ENCODE measurements at places on chromosomes 13 and 19.

DNA sequence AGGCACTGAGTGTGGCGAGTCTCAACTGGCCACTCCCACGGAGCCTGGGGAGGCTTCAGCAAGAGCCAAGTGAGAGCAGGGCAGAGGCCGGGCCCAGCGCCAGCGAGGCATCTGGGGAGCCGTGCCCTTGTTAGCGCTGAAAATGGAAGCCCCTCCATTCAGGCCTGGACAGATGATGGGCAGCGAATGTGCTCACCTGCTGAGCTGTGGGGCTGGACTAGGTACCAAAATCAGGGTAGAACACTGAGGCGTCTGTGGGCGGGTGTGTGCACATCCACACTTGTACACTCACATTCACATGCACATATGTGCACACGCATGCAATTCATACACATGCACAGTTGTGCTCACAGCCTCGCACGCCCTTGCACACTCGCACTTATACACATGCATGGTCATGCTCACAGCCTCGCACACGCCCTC lies 20.7 kb downstream of the NAXD start:
- no peak for DNase-seq

- peak; percentile 1 for DNase-seq
Measured at GRCh38 chr13:35978607-35979316, 152.4 kb downstream of the DCLK1 start.

GRCh38 chr13:111922086-111922485 lies 144.9 kb upstream of the SOX1 start:
- no peak for DNase-seq

DNA sequence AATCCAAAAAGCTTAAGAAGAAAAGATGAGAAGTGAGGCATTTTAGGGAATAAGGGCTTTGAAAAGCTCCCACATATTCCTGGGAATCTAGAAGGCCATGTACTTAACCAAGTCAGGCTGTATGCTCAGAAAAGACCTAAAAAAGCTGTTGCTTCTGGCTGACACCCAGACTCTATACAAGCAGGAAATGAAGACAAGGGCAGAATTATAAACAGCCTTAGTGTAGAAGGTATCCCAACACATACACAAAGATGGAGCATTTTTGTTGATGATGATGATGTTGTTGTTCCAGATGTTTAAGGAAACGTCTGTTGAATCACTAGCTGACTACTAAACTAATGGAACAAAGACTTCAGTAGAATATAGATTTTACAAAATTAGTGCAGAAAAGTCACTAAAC lies 26.1 kb upstream of the N4BP2L1 start:
- no peak for DNase-seq

GRCh38 chr19:11142528-11143171 lies 12.9 kb downstream of the SPC24 start:
- no peak for DNase-seq

- no peak for DNase-seq
Measured at GRCh38 chr13:113220141-113220598, 10.8 kb downstream of the CUL4A start.

GRCh38 chr19:30135797-30136196 lies 193.8 kb downstream of the URI1 start:
- DNase-seq = no peak

GRCh38 chr19:2312820-2313501 lies 5.0 kb upstream of the LINGO3 start:
- no peak for DNase-seq

- no peak for DNase-seq
Measured at GRCh38 chr19:54432144-54432738, 16.8 kb upstream of the LENG8 start.

- DNase-seq = no peak
Measured at GRCh38 chr13:49265822-49266221, 18.1 kb downstream of the CDADC1 start.

- DNase-seq = no peak
Measured at GRCh38 chr13:77521194-77521593, 14.3 kb upstream of the SCEL start.

- DNase-seq = no peak
Measured at GRCh38 chr19:41515015-41515652, 60.8 kb upstream of the CEACAM21 start.

- DNase-seq = no peak
Measured at GRCh38 chr19:50969413-50969760, at the start of gene KLK6. Gene KLK6 (minus strand): TSS chr19:50969591. CDS start chr19:50968104, 1,487 bp downstream.

- DNase-seq = no peak
Measured at GRCh38 chr13:44805585-44805984, 183.7 kb downstream of the NUFIP1 start.
